Fibroblast of the conjunctiva (primary cell): ENCODE measurements at places on chromosomes 7 and 10.

DNA sequence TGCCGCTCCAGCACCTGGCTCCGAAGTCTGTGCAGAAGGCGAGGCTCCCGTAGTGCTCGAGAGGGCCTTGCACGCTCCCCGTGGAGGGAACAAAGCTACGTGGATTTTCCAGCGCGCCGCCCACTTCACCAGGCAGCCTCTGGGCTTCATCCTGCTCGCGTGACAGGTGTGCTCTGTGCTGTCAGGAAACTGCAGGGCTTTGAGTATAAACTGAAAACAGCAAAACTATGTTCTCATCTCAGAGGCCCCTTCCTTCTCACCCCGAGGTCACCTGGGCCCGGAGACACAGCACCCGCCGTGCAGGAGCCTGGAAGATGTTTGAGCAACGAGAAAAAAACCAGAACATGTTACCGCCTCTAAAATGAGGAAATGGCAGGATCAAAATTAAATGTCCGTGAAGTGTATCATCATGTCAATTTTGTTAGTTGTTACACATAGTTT lies 17.6 kb upstream of the GPR146 start:
- no peak for DNase-seq

DNA sequence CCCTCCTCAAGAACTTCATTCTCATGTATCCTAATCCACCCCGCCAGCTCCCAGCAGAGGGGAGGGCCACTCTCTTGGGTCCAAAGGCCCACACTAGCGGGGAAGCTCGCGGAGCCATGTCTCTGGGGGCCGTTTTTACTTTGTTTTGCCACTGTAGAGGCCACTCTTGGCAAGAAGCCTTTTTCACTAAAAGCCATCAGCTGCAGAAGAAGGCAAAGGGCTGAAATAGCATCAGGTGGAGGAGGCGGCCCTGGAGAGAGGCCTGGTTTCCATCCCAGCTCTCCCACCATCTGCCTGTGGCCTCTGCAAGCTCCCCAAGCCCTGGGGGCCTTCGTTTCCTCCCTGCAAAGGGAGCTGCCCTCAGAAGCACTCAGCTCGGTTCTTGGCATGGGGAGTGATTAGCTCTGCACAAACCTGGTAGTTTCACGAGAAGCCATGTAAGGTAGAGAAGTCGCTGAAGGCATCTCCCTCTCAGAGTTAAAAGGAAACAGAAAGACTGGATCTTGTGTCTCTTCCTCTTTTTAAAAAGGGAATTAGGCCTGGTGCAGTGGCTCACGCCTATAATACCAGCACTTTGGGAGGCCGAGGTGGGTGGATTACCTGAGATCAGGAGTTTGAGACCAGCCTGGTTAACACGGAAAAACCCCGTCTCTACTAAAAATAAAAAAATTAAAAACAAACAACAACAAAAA lies 70.3 kb downstream of the PARP12 start:
- no peak for DNase-seq

DNA sequence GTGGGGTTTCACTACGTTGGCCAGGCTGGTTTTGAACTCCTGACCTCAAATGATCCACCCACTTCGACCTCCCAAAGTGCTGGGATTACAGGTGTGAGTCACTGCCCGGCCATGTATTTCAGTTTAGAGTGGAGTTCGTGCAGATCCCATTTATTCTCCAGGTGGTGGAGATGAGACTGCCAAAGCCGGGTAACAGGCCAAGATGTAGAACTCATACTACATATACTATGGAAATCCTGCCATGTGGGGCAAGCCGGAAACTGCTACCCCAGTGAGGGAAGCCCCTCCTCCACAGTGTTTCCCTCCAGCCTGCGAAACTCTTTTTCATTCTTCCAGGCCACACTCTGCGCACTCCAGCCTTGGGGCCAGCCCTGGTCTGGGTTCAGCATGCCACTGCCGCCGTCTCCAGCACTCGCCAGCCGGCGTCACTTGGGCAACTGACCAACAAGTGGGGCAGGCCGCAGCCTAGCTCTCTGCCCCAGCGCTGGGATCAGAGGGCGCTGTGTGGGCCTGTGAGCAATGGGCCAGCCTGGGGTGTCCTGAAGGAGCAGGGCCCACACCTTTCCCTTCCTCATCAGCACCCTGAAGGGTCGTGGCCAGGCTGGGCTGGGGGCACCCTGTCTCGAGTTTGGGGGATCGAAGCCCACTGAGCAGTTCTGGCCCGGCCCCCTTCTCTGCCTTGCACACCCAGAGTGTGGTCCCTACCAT lies 122.0 kb downstream of the TRRAP start:
- DNase-seq: no peak

- DNase-seq: no peak
These were observed 28.5 kb downstream of the ZMIZ1 start for GRCh38 chr10:79097021-79097872.

- DNase-seq: no peak
These were observed 8.0 kb upstream of the MBL2 start for GRCh38 chr10:52780391-52781155.

GRCh38 chr7:106812027-106812643 lies 52.9 kb upstream of the PIK3CG start:
- DNase-seq: no peak

DNA sequence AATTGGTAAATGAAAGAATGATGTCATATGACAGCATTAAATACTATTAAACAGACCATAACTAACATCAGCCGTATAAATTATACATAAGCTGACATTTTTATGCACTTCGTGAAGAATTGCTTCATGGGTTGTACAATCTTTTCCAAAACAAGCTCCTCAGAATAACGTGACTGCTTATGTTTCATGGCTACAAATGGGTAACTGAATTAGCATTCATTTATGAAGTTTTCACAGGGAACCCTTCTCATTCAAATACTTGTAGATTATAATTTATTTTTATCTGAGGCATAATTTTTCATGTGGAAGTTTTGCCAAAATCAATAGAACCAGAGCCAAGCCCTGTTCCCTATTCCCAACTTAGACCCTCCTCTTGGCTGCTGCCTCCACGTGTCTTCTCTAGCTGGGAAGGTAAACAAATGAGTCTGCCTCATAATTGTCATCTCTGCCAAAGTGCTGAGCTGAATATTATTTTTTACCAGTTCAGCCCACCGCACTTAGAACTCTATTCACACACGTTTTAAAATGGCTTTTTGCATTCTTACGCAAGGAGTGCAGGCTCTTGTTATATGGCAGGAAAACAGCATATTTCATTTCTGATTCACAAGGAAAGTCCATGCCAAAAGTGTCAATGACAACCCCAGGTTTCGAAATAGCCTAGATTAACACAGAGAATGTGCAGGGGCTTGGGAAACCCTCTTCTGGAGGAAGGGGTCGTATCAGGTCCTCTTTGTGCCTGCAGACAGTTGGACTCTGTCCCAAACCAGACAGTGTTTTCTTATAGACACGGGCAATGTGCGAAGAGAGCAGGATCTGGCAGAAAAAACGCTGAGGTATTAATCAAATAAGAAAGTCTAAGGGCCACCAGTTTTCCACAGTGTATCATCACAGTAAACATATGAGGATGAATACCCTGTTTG lies 370.7 kb upstream of the MGMT start:
- peak; percentile 93 for DNase-seq

DNA sequence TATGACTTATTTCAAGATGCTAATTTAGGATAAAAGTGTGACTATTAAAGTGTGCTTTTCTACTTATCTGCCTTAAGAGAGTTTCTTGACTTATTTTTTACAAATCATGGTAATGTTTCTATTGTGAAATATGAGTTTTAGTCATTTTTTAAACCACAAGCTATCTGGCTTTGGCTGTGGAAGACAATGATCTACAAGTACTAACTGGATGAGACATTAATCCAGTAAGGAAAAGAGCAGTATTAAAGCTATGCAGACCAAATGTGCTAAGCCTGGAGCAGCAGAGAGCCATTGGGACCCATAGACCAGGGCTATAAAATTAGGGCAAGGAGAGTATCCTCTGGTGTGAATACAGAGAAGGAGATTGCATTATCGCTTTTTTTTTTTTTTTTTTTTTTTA lies 92.4 kb downstream of the SEMA3A start:
- no peak for DNase-seq

DNA sequence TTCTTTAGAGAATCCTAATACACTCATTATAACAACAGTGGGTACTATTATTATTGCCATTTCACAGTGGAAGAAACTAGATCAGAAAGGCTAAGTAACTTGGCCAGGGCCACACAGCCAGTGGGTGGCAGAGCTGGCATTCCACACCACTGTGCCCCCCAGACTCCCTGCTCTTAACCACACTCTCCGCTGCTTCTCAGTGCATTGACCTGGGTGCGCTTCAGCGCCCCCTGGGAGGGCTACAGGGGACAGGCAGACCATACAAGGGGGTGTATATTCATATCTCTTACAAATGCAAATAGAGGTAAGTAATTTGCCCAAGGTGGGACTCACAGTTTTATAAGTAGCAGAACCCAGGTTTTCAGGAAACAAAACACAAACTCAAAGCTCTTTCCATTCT lies 77.0 kb upstream of the NMT2 start:
- DNase-seq: no peak

DNA sequence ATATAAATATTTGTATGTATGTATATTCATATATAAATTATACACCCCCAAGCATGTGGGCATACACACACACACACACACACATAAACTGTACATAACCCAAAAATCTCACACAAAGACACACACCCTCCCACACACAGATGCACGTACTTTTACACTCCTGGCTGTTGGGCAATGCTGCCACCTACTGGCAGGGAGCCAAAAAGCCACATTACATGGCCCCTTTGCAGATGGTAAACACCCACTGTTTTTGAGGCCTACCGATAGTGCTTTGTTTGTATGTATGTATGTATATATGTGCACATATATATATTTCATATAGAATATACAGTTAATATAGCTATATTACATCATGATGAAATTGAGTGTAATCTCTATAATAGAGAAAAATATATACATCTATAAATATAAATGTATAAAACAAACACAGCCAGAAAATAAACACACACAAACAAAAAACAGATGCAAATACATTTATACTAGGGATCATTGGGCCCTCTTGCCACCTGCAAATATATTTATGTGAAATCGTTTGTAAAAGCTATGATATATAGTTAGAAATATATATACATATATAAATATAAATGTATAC lies 120.1 kb upstream of the ACBD5 start:
- peak; percentile 41 for DNase-seq

GRCh38 chr10:50600831-50601477 lies 22.8 kb downstream of the SGMS1 start:
- DNase-seq: no peak

GRCh38 chr7:79837915-79838314 lies 296.7 kb upstream of the GNAI1 start:
- no peak for DNase-seq

- no peak for DNase-seq
These were observed 1.8 kb downstream of the GPC2 start for GRCh38 chr7:100175296-100175935.

DNA sequence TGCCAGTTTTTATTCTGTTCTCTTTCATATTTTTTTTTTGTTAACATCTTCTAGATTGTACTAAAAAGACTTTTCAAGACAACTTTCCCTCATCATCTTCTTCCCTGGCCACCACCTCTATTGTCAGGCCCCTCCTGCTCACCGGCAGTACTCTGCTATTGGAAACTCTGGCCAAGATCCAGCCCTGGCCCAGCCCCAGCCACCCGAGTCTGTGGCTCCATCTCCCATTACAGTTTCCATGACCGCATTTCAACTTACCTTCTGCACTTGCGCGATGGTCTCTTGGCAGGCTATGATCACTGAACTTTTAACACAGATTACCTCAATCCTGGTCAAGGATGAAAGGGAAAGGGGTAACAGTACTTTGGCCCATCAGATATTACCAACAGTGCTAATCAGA lies 137.7 kb upstream of the POM121L12 start:
- no peak for DNase-seq

- DNase-seq: peak; percentile 63
These were observed 178.0 kb upstream of the GLI3 start for GRCh38 chr7:42414941-42415505.

DNA sequence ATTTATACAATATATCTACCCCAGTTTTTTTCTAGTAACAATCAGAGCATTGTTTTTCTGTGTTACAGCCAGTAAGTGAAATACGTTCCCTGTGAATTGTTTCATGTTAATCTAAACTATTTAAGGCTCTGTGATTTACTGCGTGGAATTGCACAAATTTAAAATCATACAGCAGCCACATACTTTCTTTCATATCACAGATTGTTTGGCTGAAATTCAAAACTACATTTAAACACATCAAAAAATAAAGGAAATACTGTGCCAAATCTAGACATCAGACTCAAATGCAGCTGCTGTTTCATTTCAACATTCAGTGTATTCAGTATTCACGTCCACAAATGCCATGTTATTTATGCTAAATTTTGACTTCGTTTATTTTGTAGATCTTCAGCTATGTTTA lies 242.6 kb upstream of the HGF start:
- DNase-seq: no peak

- no peak for DNase-seq
These were observed 81.9 kb downstream of the GPR141 start for GRCh38 chr7:37765421-37765829.

- no peak for DNase-seq
These were observed 88.2 kb upstream of the AFAP1L2 start for GRCh38 chr10:114492351-114493037.

GRCh38 chr7:68733219-68734153 lies 864.8 kb upstream of the AUTS2 start:
- no peak for DNase-seq

- DNase-seq: no peak
These were observed 42.8 kb downstream of the MINDY3 start for GRCh38 chr10:15817409-15818046.

- DNase-seq: peak; percentile 70
These were observed 6.4 kb upstream of the PDCD4 start for GRCh38 chr10:110865186-110865808.

- no peak for DNase-seq
These were observed 103.2 kb upstream of the IFRD1 start for GRCh38 chr7:112347088-112347487.

GRCh38 chr7:108442039-108442568 lies 14.1 kb downstream of the NRCAM start:
- DNase-seq: no peak

DNA sequence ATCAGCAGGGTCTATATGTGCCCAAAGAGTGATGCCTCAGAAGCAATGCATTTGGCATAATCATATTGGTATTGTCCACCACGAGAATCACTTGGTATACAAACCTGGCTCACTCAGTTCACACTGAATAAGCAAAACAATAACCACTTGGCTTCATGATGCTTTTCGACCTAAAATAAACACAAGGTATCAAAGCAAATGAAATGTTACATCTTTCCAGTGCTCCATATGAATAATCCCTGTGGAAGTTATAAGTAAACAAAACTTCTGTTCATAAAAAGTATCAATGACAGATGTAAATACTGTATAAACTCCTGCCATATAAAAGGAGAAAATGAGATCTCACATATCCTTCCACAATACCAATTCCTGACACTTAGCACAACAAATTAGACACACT lies 29.8 kb upstream of the EBLN1 start:
- no peak for DNase-seq

GRCh38 chr7:40700653-40701421 lies 566.0 kb downstream of the SUGCT start:
- DNase-seq: no peak

GRCh38 chr10:60175441-60175971 lies 214.2 kb downstream of the ANK3 start:
- DNase-seq: no peak
